ENCODE measurements at places on chromosomes 6 and 20. TPM values are rescaled to one million over a fixed set of nuclear protein-coding genes. Genes with fewer than 3 reads are reported as not detected.

COL21A1 gene
- 1.4 TPM for total RNA-seq

CCR6 gene
- not detected for total RNA-seq

RSPH9 gene
- total RNA-seq: 0.12 TPM

WFDC12 gene
- not detected for total RNA-seq

CALHM6 gene
- not detected for total RNA-seq
